ENCODE measurements at places on chromosomes 2 and 18. TPM values are rescaled to one million over a fixed set of nuclear protein-coding genes. Genes with fewer than 3 reads are reported as not detected.

DNA sequence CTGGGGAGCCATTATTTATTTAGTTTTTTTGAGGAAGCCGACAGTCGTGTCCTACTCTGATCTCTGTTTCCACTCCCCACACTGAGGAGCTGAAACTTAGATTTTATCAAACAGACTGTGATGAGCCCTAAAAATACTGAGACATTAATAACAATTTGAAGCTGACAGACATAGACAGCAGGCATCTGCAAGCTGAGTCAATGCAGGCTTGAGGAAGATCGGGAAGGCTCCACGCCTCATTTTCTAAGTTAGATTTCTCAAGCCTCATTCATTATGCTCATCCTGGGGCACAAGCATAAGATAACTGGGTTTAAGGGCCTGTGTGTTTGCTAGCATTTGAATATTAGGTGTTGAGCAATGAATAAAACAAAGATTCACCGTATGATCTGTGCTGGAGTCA is 26.3 kb downstream of the EFR3B start:
- no peak for DNase-seq

- DNase-seq = no peak
Observed at GRCh38 chr2:5691221-5691984, 781 bp upstream of the SOX11 start.

DNA sequence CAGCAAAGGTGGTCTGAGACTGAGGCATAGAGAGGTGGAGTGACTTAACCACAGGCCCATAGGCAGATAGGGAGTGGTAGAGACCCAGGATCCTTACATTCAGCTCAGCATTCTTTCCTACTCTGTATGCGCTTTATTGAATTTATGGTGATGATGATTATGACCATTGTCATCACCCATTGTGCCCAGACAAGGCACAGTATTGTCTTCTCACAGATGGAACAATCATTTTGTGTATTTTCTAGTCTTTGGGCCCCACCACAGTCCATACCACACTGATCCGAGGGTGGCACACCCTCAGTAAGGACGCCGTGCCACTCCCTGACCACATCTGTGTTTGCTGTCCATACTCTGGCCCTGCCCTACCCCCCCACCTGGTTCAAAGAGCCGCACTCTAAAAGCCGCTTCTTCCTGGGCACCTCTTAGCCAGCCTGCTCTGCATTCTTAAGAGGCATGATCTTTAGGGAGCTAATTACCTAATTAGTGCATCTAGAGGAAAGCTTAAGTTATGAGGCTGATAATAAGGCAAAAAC is 179.6 kb upstream of the SMAD2 start:
- DNase-seq = no peak

- peak; percentile 80 for DNase-seq
Observed at GRCh38 chr18:24766376-24766775, 305.9 kb downstream of the HRH4 start.

Gene ZNF385B
- not detected for total RNA-seq

GRCh38 chr2:62370321-62371250 is 135.4 kb downstream of the TMEM17 start:
- DNase-seq = no peak

DNA sequence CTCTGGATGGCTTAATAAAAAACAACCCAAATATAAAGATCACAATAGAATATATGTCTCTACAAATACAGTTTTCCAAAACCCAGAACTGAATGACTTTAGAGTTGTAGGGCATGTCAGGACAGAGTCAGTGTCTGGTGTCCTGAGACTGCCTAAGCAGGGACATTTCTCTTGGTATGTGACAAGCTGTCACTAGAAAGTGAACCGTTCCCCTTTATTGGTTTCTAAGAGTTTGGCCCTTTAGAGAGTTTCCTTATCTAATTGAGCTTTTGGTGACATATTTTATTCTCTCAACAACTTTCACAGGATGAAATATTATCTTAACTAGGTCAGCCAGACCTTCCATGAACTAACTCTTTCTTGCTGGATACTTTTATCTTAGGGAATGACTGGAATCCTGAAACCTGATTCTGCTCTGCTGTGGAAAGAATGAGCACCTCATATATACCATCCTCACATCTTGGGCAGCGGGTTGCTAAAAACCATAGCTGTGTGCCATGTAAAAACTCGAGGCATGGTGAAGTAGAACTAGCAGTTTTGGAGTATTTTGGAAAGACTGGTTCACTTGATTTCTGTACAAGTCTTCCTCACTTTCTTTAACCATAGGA is 54.8 kb downstream of the CAVIN2 start:
- no peak for DNase-seq

DNA sequence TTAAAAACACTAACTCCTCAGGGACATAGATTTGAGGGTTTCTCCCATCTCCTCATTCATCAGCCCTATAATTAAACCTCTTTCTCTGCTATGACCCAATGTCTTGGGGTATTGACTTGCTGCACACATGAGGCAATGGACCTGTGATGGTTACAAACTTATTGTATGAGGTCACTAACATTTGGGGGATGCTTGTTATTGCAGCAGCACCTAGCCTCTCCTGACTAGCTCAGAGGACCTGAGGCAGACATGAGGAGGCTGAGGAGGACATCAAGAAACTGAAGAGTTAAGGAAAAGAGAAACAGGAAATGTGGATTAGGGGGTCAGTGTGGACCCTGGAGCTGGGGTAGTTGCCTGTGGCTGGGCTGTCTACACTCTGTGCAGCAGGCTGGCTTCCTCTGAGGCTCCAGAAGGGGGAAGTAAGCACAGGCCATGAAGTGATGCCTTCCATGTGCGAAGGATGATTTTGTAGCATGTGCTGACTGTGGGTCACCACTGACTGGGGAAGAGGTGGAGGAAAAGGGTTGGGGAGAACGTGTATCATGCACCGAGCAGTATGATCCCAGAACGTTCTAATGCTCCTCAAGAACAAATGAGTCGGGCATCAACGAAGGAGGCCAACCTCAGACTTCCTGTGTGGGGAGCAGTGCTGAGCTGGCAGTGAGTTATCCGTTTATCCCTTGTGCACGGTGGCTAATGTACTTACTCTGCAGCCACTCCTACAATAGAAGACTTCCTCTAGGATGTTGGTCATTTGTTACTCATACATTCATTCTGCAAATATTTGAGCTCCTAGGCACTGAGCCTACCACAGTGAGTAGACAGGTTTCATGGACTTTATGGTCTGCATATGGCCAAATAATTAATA is 42.1 kb upstream of the RFX8 start:
- DNase-seq = peak; percentile 96

Gene SGPP2
- 0.05 TPM for total RNA-seq

DNA sequence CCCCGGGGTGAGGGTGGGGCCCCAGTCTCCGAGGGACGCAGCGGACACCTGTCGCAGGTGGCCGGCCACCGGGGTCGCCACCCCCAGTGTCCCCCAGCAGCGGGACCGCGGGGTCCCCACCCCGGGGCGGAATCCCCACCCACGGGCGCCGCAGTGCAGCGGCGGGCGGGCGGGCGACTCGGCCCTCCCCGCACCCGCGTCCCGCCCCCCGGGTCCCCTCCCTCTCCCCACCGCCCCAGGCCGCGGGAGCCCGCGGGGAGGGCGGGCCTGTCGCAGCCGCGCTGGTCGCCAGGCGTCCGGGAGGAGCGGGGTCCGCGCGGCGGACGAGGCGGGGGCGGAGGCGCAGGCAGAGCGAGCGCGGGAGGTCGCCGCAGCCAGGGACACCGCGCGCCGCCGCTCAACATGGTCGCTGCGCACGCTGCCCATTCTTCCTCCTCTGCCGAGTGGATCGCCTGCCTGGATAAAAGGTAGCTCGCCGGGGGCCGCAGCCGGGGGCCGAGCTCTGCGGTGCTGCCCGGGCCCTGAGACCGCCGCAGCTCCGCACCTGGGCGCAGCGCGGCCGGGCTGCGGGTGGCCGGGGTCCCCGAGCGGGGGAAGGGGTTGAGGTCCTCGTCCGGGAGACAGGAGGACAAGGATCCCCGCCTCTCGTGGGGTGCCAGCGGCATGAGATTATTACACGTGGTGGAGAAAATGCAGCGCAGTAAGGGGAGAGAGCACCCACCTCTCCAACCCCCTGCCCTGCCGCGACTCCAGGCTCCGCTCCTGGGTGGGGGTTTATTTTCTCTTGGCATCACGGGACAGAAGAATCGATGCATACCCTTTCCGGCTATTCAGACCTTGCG is at the start of gene RAPGEF4:
RAPGEF4 (plus strand) TSS at position 264 of the 842 bp plus-strand sequence; CDS start at position 403, 139 bp downstream.
- peak; percentile 5 for DNase-seq

Gene MALL
- 42.0 TPM for total RNA-seq

Gene UGT1A3
- total RNA-seq = not detected

GRCh38 chr2:240136671-240137292 is 677 bp upstream of the COPS9 start:
- DNase-seq = no peak

GRCh38 chr2:211113334-211114175 is 557.2 kb downstream of the CPS1 start:
- no peak for DNase-seq

DNA sequence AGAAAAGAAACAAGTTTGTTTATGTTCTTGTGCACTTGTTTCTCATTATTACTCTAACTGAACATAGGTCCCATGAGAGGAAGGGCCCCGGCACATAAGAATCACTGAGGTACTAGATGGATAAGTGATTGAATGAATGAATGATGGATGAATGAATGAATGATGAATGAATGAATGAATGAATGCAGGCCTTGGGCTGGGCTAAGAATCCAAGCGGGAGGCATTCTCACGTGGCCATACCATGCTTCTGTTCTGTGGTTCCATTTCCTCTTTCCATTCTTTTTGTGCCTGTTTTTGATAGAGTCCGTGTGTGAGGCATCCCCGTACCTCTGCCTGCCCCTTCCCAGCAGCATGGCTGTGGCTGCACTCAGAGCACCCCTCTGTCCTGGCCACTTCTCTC is 94.8 kb downstream of the SH3BP4 start:
- no peak for DNase-seq

Gene IL18RAP
- total RNA-seq = not detected

DNA sequence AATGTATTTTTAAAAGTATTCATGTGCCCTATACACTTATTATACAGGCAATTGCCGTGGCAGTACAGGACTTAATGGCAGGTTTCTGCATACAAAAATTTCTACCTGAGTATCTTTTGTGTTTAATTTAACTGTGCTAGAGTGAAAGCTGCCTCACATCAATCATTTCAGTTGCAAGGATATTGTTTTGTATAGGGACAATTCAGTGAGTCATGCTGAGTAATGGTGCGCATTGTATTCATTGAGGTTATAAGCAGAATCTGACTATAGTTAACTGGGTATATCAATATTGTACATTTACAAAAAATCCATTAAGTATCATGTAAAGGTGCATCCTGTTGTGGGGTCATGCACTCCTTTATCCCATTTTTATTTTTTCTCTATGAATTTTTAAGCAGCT is 121.5 kb downstream of the GCA start:
- DNase-seq = no peak

GRCh38 chr2:167833294-167833693 is 414.1 kb downstream of the STK39 start:
- no peak for DNase-seq

DNA sequence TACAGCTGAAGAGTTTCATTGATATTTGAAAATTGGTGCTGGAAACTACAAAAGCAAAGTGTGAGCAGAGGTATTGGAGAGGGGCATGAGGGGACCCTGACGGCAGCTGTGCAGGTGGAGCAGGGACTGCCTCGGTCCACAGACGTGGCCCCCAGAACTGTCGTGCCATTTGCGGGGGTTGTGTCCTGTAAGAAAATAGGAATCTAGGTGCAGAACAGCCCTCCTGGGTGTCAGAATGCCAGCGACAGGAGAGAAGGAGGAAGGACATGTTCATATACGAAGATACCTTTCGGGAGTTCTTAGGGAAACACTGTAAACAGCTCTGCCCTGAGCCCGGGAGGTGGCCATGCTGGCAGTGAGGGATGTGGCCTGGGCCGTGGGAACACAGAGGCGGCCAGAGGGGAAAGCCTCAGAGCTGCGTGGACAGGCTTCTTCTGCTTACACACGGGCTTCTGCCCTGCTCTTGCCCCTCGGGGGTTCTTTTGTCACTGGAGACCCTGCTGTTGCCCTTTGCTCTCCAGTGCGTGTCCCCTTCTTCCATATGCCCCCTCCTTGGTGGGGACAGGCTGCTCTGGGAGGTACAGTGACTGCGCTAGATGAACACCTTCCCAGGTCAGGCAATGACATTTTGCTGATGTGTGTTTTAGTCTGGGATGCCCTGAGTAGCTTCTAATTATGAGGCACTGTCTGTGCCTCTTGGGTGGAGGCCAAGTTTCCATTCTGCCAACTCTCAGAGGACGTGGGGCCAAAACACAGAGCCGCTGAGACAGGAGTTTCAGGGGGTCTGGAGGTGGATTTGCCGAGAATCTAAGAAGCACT is 81.9 kb upstream of the TXNDC2 start:
- DNase-seq = no peak

Gene ACMSD
- total RNA-seq = not detected

Gene SMYD1
- not detected for total RNA-seq

DNA sequence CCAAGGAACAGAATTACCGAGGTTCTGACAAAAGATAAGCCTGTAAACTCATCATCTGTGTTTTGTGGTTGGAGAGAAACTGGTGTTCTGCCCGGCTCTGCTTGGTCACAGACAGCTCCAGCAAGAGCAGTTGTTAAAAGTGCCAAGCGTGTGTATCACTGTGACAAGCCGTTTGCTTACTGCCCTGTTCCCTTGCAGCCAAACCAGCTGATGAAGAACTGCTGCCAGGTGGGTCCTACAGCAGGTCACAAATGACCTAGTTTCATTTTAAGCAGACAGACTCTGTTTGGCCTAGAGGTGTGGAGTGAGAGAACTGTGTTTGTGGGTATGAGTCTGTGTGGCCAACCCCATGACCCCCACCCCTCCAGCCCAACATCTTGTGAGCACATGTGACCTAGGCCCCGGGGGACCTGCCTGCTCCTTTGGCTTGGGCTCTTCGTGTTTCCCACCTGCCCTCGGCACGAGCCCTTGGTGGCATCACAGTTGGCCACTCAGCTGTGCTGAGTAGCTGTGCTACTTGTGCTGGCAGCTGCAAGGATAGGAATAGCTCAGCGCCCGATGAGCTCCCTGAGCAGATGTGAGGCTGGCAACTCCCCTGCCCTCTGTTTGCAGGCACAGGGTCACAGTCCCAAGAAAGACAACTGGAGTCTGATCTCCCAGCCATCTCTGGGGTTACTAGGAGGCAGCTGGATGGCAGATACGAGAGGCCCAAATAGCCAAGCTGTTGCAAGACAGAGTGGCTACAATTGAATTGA is 9.7 kb downstream of the OXER1 start:
- DNase-seq = no peak

- DNase-seq = no peak
Observed at GRCh38 chr18:47263430-47264307, 12.2 kb upstream of the SKOR2 start.

Gene EGR4
- total RNA-seq = not detected
